ENCODE measurements at places on chromosomes 2 and 18.
A peak's percentile ranks its signal among the peaks of the same experiment; 100 is the strongest.

- no peak for DNase-seq
Measured at GRCh38 chr2:44974064-44974715, 32.7 kb downstream of the SIX3 start.

GRCh38 chr18:1578505-1578904 lies 673.8 kb downstream of the ADCYAP1 start:
- no peak for DNase-seq

- no peak for DNase-seq
Measured at GRCh38 chr2:181235683-181236459, 221.3 kb upstream of the ITGA4 start.

DNA sequence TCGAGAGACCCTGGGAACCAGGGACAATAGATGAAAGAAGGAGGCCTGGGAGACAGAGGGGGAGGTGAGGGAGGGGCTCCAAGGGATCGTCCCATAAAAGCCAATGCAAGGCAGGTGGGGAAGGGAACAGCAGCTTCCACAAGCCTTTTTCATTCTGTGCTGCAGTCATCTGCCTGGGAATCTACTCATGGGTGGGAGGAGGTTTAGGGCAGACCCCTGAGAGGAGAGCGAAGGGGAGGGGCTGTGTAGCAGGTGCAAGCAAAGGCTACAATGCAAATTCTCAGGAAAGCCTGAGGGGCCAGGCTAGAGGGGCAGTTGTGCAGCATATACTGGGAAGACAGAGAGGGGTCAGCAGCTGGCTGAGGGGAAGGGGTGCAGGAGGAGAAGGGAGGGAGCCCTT lies 135.4 kb downstream of the SETBP1 start:
- DNase-seq = no peak

DNA sequence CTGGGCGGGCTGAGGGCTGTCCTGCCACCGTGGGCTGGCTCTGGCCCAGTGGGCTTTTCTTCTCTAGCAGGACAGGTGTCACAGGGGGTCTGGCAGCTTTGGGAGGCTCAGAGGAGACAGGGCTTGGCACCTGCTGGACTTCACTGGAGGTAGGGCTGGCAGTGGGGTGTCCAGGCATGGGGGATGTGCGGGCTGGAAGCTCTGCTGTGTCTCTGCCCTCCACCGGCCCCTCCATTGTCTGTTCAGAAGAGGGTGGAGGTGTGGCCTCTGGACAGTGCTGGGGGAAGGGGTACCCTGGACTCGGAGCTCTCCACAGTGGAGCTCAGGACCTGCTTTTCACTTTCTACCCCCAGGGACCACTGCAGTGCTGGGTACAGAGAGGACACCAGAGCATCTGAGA lies 9.2 kb downstream of the PTPRN start:
- no peak for DNase-seq

- peak; percentile 96 for DNase-seq
Measured at GRCh38 chr2:27954771-27955383, 64.3 kb downstream of the BABAM2 start.

- peak; percentile 43 for DNase-seq
Measured at GRCh38 chr2:224039080-224039769, at the start of gene SERPINE2. Gene SERPINE2, minus strand, starts transcription at chr2:224039286. Its CDS starts 37,386 bp downstream, at chr2:224001900.

DNA sequence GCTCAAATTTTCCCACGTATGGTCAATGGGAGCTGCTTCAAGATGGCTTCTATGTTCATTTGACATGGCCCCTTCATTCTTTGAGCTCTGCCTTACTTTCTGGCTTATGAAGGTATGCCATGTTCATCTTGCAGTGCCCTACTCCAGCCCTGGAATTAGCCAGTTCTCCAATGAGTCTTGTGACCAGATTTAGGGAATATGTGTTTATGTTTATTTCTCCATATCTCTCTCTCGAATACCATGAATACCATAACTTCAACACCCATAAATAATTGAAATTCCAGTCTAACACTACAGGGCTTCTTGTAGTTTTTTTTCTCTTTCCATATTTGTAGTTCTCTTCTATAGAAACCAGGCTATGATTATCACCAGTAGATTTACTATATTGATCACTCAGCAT lies 39.7 kb downstream of the EPB41L5 start:
- no peak for DNase-seq

- DNase-seq = no peak
Measured at GRCh38 chr2:186544255-186544675, 45.6 kb upstream of the ITGAV start.

DNA sequence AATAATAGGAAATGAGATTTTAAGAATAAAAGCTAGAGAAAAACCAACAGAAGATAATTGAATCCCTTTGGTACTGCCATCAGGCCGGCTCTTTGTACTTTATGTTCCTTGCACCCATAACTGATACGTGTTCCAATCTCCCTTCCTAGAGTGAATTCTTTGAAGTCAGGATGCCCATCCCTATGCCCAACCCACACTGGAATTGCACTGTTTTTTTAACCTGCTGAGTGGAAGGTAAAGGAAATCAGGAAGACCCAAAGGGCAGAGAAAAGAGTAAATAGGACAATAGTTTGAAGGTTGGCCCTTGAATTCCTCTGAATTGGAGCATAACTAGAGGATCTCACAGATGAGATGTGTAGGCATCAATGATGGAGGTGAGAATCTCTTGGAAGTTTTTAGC lies 4.4 kb upstream of the ATG16L1 start:
- no peak for DNase-seq

DNA sequence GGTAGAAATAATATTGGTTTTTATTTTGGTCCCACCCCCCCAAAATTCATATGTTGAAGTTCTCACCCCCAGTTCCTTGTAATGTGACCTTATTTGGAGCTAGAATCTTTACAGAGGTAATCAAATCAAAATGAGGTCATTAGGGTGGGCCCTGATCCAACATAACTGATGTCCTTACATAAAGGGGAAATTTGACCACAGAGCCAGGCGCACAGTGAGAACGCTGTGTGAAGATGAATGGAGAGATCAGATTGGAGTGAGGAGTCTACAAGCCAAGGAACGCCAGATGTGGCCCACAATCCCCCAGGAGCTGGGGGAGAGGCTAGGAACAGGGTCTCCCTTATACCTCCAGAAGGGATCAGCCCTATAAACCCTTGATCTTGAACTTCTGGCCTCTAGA lies 31.6 kb upstream of the TRIB2 start:
- no peak for DNase-seq

DNA sequence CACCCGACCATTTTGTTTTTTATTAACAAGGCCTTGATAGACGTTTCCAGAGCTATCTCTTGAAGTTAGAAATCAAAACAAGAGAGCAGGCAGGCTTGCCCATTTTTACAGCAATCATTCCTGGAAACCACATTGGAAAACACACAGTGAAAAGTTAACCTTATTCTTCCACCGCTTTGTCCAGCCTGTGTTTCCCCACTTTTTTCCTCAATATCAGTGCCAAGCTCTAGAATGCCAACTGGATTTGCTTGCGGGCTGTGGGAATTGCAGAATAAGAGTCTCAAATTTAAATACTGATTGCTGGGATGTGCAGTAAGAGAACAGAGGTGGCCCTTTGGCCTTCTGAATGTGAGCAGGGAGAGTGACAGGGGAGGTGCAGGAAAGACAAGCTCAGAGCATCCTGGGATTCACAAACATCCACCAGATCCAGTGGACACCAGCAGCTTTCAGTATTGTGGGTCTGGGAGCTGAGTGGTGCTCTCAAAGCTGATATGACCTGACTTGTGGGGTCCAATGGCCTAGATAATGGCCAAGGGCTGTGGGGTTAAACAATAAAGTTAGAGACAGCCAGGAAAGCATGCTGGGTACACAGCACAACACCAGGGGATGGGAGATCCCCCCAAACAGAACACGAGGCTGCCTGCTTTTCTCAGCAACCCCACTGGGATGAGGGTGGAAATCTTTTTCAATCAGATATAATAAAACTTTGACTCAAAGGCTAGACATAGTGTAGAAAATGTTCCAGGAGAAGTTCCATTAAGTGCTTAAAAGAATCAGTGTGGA lies 15.5 kb downstream of the CYP1B1 start:
- no peak for DNase-seq

- no peak for DNase-seq
Measured at GRCh38 chr2:219230059-219230540, 494 bp downstream of the ANKZF1 start.

GRCh38 chr2:184504252-184504651 lies 94.1 kb upstream of the ZNF804A start:
- no peak for DNase-seq

DNA sequence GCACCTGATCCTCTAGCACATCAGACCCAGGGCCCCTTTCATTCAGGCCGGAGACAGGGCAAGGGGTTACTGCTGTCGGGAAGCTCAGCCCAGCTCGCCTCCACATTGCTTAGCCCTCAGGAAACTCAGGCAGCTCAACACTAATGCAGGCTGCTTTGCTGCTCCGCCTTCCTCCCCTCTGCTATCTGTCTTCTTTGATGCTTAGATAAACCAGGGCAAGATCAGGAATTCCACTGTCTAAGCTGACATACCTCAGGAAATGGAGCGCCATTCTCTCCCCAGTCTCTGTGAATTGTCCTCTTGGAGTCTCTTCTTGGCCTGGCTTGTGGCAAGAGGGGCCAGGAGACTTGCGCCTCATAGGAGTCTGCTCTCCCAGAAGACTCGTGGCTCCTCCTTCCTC lies 25.5 kb upstream of the EXOC6B start:
- no peak for DNase-seq

DNA sequence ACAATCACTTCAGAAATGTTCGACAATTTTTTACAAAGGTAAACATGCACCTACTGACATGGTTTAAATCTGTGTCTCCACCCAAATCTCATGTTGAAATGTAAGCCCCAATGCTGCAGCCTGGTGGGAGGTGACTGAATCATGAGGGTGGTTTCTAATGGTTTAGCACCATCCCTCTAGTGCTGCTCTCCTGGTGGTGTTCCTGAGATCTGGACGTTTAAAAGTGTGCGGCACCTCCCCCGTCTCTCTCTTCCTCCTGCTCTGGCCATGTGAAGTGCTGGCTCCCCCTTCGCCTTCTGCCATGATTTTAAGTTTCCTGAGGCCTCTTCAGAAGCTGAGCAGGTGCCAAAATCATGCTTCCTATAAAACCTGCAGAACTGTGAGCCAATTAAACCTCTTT lies 28.3 kb downstream of the MAP3K2 start:
- no peak for DNase-seq

- DNase-seq = no peak
Measured at GRCh38 chr2:218202266-218202665, 14.7 kb upstream of the ARPC2 start.

GRCh38 chr18:8786483-8787370 lies 81.4 kb downstream of the MTCL1 start:
- DNase-seq = no peak

DNA sequence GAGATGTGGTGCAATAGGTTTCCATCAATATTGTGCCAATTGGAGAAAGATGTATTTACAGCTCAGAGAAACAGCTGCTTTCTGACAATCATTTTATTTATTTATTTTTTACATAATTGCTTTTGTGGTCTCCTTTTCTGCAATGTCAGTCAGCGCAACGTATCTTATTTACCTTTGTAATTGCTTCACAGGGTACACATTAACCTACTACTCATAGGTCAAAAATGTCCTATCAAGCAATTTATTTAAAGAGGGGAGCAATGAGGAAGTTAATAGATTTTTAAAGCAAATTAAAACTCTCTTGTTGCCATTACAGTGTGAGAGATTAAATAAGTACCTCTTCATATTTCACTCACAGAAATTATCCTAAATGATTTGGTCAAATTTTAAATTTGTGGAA lies 291.0 kb downstream of the CALCRL start:
- no peak for DNase-seq

DNA sequence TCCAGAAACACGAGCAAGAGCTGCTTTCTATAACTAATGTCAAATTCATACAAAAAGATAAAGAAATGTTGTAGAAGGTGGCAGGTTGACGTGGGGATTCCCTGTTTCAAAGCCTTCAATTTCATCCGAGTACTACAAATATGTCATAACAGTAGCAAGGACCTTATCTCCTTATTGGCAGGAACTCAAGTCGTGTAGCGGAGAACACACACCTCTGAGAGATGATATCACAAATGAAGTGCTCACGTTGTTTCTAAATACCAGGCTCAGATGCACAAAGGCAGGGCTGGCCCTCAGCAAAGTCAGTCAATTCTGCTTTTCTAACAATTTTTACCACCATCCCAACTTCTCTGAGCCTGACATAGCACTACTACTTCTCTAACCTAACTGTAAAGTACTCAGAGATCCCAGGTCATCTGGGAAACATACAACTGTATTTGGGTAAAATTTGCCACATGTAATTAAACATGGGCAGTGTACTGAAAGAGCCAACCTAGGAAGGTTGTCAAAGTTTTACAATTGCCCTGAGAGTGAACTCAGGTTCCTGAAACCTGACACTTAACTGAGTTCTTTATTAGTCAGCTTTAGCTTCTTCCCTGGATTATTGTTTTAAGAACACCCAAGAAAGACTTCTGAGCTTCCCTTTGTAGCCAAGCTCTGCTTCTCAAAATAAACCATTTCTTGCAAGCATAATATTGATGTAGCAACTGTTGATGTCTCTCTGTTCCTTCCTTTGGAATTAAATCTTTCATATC lies 813.7 kb upstream of the ACVR2A start:
- DNase-seq = no peak

DNA sequence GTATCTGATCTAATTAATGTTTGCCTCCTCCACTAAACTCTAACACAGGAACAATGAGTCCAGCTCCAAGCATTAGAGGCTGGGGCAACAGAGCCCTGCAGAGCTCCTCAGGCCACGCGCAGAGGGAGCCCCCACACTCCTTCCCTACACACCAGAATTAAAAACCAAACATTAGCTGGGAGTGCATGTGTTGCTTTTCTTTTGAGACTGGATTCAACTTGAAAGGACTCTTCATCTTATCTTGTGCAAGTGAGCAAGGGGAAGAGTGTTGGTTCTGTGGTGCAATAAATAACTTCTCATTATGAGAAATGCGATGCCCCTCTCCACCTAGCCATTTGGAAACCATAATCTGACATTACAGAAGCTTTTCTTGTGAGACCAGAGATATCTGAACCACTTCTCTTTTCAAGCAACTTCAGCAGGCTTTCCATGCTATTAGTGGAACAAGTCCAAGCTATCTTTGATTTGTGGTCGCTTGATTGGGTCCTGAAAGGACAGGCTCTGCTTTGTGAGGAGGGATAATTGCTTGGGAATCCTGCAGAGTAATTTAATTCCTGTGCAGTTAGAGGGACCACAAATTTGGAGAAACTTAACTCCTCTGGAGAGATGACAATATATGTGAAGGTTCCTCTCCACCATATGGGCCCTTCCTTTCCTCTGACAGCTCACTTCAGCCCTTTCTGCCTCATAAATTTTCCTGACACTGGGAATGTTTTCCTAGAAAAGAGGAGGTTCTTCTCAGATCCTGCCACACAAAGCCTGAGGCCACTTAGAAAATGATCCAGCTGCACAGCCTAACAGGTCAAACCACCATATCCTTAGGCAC lies 112.5 kb downstream of the ATL2 start:
- peak; percentile 78 for DNase-seq

- no peak for DNase-seq
Measured at GRCh38 chr18:73240899-73241298, 373.1 kb upstream of the NETO1 start.
